ENCODE measurements at places on chromosomes 12 and 14.

DNA sequence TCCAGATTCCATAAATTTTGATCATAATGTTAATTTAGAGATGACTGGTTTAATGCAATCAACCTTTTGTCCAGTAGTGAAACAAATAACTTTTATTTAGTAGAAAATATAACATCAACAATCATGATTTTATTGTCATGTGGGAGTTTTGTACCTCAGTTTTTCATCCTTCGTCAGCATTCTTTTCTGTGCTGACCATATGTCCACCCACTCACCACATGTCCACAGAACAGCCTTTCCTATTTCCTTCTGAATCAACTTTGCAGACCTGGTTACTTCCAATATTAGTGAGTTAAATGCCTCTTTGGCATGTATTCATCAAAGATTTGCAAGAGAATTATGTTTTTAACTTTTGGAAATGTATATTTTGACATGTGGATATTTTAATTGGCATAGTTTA lies 36.8 kb upstream of the CNTN1 start:
- DNase-seq: no peak

DNA sequence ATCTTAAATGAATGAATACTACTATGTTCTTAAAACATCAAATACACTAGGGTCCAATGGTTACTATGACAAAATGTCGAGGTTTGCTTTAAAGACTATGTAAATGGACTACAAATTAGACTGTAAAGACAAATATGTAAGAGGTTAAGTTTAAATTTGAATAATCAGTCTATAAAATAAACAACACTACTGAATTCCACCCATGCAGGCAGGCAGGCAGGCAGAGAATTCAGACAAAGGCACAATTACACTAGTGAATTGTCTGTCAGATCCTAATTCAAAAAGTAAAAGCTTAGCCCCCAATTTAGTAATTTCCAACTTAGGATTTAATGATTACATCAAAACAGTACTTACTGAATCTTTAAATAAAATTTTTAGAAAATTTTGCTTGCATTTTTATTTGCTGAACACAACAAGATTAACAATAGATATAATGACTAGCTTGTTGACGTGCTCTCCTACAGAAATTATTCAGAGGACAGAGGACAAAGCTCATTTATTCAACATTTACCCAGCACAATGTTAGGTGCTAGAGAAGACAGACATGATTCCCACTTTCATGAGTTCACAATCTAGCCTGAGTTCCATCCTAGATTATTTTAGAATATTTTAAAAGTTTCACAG lies 97.4 kb downstream of the CDK17 start:
- DNase-seq: no peak

- no peak for DNase-seq
These were observed 549.6 kb downstream of the DIO2 start for GRCh38 chr14:79661752-79662151.

- DNase-seq: no peak
These were observed 17.8 kb upstream of the EMP1 start for GRCh38 chr12:13178568-13179210.

- no peak for DNase-seq
These were observed 153.2 kb downstream of the SMOC1 start for GRCh38 chr14:70032447-70032846.

DNA sequence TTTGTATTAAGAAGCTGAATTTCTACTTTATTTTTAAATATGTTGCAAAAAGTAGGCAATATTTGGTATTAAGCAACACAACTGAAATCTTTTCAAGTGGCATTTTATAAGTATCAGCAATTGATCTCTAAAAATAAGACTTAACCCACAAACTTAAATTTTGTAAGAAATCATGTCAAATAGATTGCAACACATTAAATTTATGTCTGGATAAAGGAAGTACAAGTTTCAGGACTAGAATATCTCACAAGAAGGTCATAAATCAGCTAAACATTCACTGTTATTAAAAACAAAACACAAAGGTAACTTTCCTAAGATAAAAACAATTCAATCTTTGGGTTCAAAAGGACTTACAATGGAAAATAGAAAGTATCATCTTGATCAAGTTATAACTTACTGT lies 32.8 kb downstream of the CPNE8 start:
- no peak for DNase-seq

DNA sequence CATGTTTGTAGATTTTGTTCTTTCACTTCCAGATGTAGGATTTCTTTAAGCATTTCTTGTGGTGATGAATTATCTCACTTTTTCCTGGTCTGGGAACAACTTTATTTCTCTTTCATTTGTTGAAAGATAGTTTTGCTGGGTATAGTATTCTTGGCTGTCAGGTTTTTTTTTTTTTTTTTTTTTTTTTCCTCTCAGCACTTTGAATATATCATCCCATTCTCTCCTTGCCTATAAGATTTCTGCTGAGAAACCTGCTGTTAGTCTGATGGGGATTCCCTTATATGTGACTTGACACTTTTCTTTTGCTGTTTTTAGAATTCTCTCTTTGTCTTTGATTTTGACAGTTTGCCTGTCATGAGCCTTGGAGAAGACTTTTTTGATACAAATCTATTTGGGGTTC lies 30.5 kb downstream of the SMCO2 start:
- DNase-seq: no peak

- DNase-seq: no peak
These were observed 20.8 kb upstream of the SAV1 start for GRCh38 chr14:50688875-50689274.

GRCh38 chr12:122949405-122949804 lies 16.9 kb downstream of the ABCB9 start:
- no peak for DNase-seq

GRCh38 chr12:77835969-77836368 lies 5.3 kb downstream of the NAV3 start:
- no peak for DNase-seq

GRCh38 chr12:54680374-54680773 lies 32.2 kb upstream of the DCD start:
- no peak for DNase-seq

- DNase-seq: no peak
These were observed 21.2 kb downstream of the GOLGA3 start for GRCh38 chr12:132807295-132808092.

- no peak for DNase-seq
These were observed 9.5 kb upstream of the SERPINA6 start for GRCh38 chr14:94332587-94332986.

GRCh38 chr14:61528591-61529021 lies 166.7 kb upstream of the HIF1A start:
- no peak for DNase-seq

DNA sequence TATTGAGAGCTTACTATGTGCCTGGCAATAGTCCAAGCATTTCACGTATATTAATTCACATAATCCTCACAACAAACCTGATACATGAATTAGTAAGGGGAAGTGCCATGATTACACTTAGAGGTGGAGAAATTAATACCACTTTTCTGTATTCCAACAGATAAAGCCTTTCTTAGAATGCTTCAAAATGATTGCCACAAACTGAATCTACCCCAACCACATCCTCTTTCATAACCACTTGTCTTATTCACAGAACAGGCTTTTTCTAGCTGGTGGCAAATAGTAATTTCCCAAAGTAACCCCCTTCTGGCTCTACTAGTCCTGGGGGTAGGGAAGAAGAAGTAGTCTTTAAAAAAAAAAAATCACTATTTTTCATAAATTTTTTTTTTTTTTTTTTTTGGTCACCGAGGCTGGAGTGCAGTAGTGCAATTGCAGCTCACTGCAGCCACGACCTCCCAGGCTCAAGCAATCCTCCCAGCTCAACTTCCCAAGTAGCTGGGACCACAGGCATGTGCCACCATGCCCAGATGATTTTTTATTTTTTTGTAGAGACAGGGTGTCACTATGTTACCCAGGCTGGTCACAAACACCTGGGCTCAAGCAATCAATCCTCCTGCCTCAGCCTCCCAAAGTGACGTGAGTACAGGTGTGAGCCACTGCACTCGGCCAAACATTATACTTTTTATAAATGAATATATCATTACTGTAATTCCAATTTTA lies 59.0 kb upstream of the ARID2 start:
- DNase-seq: no peak

GRCh38 chr14:29755311-29756018 lies 172.2 kb downstream of the PRKD1 start:
- DNase-seq: no peak

DNA sequence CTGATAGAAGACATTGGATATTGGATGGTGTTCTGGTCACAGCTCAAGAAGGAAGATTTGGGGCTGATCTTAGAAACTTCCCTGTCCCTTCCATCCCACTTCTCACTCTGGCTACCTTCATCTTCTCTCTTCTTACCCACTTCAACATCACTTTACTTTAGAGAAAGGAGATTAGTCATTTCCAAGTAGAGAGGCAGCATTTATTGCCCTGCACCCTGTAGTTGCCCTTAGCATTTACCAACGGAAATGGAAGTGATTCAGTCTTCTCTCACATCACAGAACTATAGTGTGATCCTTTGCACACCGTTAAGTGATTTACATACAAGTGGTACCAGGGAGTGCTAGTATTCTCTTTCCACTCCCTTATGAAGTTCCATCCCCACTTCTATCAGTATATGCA lies 52.4 kb downstream of the PHLDA1 start:
- DNase-seq: no peak

DNA sequence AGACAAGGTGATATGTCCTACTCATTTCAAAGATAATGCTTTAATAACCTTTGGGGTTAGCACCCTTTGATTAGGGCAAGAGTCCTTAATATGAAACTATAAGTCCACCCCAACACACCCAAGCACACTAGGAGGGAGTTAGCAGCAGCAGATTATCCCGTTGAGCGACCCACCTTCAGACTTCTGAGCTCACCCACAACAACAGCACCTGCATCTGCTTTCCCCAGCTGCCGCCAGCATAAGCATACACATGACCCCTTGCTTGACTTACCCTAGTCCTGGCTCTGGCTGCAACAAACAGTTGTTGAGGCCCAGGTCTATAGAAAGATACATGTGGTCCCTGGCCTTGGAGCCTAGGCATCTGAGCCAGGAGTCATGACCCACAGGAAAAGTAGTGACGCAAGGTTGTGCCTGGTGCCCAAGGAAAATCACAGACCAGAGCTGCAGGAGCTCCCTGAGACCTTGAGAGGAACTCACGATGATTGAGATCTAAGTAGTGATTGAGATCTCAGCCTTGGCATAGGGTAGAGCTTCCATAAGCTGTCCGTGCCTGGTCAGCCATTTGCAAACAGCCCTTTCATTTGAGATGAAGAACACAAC lies 19.0 kb downstream of the ZDHHC22 start:
- no peak for DNase-seq

DNA sequence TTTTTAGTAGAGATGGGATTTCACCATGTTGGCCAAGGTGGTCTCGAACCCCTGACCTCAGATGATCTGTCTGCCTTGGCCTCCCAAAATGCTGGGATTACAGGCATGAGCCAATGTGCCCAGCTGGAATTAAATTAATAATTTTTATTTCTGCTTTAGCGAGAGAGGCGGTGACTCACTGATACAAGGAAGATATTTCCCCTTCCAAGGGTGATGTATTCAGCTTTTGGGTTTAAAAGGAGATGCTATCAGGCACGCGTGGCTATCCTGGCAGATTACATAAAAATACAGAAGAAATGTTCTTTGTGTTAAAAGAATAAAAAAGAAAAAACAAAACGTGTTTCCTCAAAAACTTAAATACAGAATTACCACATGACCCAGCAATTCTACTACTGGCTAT lies 12.4 kb upstream of the P2RX7 start:
- no peak for DNase-seq

- no peak for DNase-seq
These were observed 1178.8 kb downstream of the VRK1 start for GRCh38 chr14:97975962-97976361.

DNA sequence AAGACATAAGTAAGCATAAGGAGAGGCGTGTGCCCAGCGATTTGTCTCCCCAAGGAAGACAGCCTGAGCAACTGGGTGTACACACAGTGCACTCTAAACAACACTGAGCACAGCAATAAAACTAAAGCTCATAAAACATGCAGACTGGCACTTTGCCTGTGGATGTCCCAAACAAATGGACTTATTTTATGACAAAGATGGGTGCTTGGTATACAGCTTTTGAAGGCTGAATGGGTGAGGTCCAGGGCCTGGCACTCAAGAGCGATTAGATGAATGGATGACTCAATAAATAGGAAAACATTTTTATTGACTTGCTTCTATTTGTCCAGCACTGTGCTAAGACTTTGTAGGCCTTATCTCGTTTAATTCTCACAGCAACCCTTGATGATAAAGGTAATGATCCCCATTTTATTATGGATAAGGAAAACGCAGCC lies 28.5 kb downstream of the LGMN start:
- DNase-seq: no peak

- no peak for DNase-seq
These were observed 4.6 kb upstream of the LRP1-AS start for GRCh38 chr12:57151741-57152630.

DNA sequence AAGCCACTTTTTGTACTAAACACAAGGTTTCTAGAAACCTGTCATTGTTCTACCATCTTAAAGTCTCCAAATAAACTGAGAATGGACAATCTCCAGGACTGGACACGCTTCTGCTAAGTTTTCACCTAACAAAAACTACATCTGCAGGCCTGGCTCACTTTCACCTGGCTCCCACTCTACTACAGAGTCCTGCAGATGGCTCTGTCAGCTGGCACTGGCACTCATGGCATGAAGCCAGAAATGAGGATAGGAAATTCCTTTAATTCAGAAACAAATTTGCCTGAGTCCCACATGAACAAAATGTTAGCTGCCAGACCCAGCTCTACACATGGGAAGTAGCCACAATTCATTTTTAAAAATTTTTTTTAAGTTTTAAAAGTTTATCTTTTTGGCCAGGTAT lies 42.1 kb downstream of the STXBP6 start:
- DNase-seq: no peak

DNA sequence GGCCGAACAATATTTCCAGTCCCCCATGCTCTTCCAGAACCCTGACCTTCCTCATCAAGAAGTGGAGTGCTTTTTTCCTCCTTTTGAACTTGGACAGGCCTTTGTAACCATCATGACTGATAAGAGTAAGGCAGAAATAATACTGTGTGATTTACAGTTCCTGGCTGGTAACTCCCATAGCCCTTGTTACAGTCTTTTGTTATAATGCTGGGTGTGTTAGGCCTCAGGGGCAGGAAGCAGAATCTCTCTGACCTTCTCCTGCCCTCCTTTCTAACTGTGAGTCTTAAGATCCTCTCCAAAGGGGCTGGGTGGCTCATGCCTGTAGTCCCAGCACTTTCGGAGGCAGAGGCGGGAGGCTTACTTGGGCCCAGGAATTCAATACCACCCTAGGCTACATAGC lies 59.5 kb downstream of the BCAT1 start:
- DNase-seq: no peak

- DNase-seq: no peak
These were observed 82.8 kb downstream of the SLC25A47 start for GRCh38 chr14:100405760-100406455.

DNA sequence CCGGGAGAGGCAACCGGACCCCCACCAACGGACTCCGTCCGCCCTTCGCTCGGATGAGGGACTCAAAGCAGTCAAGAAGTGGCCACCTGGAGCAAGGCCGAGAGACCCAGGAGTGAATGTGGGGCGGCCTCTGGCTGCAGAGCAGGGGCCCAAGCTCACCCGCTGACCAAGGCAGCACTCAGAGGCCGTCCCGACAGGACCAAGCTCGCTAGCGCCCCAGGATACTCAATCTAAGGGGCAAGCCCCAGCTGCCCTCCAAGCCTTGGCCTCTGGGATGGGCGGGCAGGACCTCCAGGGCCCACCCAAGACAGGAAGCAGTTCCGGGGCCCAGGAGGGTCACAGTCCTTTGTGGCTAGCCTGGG lies 936 bp downstream of the AKT1 start:
- no peak for DNase-seq

GRCh38 chr12:120019197-120019596 lies 30.2 kb downstream of the BICDL1 start:
- no peak for DNase-seq
